Umbilical cord (tissue), 2 donors: ENCODE measurements at places on chromosomes 4 and X. TPM values are rescaled to one million over a fixed set of nuclear protein-coding genes. Genes with fewer than 3 reads are reported as not detected.

DNA sequence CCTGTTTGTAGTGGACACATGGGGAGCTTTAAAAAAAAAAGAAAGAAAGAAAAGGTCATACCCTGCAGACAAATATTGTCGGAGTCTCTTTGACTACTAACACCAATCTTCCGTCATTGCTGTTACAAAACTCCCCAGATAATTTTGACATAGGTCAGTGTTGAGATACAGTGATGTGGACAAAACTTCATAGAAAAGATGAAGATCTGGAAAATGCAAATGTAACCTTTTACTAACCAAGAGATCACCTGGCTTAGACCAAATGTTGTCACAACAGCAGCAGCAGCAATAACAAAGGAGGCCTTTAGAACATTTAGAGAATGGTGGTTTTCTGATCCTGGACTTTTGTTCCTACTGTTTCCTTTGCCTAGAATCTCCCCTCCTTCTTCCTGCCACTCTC lies 8.1 kb upstream of the COMMD8 start:
- no peak for DNase-seq

- DNase-seq: no peak
Observed at GRCh38 chr4:17763416-17763815, 18.0 kb downstream of the FAM184B start.

DNA sequence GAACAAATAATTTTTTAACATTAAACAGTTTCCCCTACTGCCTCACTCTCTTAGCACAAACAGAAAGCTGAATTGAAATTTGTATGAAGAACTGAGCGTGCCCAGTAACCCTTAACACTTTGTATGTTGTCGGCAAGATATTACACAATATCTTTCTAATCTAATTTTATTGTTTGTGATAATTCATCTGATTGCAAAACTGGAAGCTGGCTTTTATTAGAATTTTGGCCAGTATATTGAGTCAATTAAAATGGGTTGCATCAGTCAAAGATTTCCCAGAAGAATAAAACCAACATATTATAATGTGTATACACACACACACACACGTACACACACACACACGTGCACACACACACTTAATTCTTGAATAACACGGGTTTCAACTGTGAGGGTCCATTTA lies 2332.1 kb downstream of the PCDH7 start:
- DNase-seq: no peak

Gene DRD5
- total RNA-seq: 0.96 TPM

Gene CDKN2AIP
- total RNA-seq: 15.2 TPM

Gene KLHL4
- 39.7 TPM for total RNA-seq
